Smooth muscle cell of the umbilical artery (primary cell): ENCODE measurements at places on chromosomes 7 and 10. TPM values are rescaled to one million over a fixed set of nuclear protein-coding genes. Genes with fewer than 3 reads are reported as not detected.

Gene TUBGCP2
- total RNA-seq: 51.1 and 64.4 TPM in 2 replicates

Gene EBLN1
- not detected in 2 replicates for total RNA-seq

Gene HKDC1
- 0.59 and 1.9 TPM in 2 replicates for total RNA-seq

Gene OR2A7
- total RNA-seq: not detected in 2 replicates

Gene PRSS2
- total RNA-seq: not detected in 2 replicates

Gene BLNK
- not detected in 2 replicates for total RNA-seq

Gene ZNF853
- total RNA-seq: 3.9 and 5.3 TPM in 2 replicates

Gene TAS2R3
- 1.2 and 2.5 TPM in 2 replicates for total RNA-seq
